ENCODE measurements at places on chromosomes 16 and 17.

GRCh38 chr16:17154981-17155380 lies 315.8 kb downstream of the XYLT1 start:
- no peak for DNase-seq

- DNase-seq, result no peak
These were observed 85.9 kb upstream of the SMURF2 start for GRCh38 chr17:64747938-64748540.

DNA sequence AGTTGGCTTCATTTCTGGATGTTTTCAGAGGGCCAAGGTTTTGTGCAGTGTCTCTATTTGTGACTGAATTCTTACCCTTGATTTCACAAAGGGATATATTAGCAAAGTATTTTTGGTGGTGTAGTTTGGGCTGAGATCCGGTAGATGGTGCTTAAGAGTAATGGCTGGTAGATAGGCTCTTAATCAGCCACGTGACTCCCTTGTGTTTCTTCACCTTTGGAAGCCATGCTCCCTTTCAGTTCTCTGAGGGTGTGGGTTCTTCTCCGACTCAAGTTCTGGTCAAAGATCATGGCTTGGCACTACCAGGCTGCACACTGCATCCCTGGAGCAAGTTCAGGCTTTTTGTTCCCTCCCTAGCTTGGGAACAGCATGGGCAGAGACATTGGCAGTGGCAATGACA lies 887.3 kb downstream of the CDH8 start:
- DNase-seq, result no peak

DNA sequence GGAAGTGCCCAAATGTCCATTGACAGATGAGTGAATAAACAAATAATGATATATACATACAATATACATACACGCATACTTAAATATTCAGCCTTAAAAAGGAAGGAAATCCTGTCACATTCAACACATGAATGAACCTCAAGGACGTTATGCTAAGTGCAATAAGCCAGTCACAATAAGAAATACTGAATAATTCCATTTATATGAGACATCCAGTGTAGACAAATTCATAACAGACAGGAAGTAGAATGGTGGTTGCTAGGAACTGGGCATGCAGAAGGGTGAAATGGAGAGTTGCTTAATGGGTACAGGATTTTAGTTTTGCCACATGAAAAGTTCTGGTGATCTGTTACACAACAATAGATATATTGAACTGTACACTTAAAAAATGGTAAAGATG lies 8.8 kb upstream of the ITGB4 start:
- no peak for DNase-seq

GRCh38 chr16:26983426-26983825 lies 83.3 kb upstream of the C16orf82 start:
- DNase-seq, result no peak

DNA sequence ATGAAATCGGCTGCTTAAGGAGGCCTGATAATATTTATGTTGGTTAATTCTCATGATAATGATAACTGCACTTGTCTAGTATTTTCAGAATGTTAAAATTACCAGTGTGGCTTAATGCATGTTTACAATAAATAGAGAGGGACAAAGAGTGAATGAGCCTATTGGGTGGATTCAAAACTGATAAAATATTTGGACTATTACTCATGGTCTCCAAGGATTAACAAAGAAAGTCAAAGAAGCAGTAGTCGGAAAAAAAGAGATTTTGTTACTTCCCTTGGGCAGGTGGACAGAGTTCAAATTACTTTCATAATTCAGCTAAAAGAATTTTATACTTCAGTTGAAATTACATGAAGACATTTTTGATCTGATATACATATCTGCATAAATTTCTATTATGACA lies 258.2 kb upstream of the PMFBP1 start:
- no peak for DNase-seq

DNA sequence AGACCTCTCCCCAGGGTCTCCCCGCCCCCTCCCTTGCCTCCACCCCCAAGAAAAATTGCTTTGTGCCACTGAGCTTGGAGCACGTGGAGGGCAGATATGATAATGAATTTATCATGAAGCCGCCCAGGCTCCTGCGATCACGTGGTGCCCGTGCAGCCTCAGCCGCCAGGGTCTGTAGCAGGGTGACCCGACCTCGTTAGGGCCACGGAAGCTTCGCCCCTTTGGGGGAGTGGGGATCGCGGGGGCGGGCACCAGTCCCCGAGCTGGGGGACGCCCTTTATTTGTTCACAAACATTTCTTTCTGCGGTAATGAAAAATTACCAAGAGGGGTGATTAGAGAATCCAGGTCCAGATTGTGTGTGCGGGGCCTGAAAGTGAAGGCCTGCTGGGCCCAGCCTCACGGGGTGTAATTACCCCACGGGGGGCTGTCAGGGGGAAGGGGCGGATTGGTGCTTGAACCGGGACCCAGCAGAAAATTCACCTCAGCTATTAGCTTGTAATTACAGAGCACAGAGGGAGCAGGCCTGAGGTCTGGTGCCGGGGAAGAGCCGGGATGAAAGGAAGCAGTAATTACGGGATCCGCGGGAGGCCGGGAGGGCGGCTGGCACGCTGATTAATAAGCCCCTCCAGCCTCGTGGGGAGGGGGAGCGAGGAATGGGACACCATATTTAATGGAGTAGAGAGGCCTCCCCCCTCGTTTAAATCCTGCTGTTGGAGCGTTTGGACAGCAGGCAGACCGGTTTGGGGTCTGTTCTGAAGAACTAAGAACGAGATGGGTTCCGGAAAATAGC lies 13.3 kb downstream of the GSE1 start:
- peak; percentile 97 for DNase-seq

DNA sequence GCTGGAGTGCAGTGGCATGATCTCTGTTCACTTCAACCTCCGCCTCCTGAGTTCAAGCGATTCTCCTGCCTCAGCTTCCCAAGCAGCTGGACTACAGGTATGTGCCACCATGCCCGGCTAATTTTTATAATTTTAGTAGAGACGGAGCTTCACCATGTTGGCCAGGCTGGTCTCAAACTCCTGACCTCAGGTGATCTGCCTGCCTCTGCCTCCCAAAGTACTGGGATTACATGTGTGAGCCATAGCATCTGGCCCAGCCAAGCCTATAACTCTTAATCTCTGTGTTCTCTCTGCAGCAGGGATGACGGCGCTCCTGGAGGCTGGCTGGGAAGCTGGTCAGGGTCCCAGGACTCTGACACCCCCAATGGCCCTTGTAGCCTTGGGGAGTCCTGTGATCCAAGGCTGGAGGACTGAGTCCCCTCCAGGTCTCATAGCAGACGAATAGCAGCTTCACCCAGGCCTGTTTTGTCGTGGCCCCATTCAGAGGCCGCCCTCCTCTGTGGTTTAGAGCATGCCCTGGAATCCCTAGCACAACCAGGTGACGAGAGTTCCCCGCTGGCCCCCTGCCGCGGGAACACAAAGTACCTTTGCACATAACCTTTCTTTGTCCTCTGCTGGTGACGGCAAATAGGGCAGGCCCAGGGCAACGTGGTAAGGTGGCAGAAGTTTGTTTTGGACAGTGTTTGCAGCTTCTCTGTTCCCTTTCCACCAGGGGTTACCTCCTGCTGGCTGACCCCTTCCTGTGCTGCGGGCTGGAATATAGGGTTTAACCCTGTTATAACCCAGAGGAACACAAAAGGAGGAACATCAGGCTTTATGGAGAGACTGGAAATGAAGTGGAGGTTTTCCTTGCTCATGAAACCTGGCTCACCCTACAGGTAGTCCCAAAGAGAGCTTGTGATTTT lies 43.0 kb upstream of the TOB1 start:
- peak; percentile 47 for DNase-seq

DNA sequence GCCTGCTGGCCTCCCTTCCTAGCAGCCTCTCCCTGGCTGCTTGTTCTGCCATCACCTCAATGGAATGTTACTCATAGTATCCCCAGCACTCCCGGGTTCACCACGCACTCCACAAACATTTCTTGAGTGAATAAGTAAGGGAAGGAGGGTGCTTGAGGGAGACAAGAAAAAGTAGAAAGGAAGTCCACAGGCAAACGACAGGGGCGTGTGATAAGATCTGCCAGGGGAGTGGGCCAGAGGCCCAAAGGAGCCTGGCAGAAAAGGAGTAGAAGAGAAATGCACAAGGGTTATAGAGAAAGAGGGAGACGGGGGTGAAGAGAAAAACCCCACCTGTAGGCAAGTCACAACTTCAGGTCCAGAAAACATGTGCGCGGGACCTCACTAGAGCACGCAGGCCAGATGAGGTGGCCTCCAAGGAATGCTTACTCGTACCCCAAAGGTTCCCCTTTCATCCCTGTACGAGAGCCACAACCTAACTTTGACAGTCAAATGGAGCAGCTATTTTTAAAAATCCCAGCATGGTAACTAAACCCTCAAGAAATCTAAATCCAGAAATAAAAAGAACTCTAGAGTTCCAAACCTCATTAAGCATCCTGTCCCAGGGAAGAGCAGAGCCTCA lies 6.6 kb downstream of the ZDHHC7 start:
- DNase-seq, result no peak
